Ureter (tissue), 1 donor: ENCODE measurements at places on chromosomes 5 and 9.

- no peak for DNase-seq
Observed at GRCh38 chr9:123420592-123421111, 64.7 kb downstream of the CRB2 start.

DNA sequence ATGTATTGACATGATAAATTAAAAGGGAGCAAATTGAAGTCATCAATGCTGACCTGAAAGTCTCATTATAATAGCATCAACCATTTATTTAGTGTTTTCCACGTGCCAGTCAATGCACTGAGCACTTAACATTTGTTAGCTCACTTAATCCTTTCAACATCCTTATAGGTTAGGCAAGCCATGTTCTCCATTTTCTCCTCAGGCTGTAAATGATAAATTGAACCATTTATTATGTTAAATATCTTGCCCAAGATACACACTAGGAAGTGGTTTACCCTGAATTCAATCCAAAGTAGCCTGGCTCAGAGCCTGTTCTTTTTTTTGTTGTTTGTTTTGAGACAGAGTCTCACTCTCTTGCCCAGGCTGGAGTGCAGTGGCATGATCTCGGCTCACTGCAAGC lies 25.0 kb upstream of the SNX2 start:
- DNase-seq = no peak

- DNase-seq = no peak
Observed at GRCh38 chr5:167147879-167148278, 1143.6 kb upstream of the WWC1 start.

GRCh38 chr9:19229595-19230354 lies 718 bp upstream of the DENND4C start:
- DNase-seq = no peak

- DNase-seq = no peak
Observed at GRCh38 chr9:106284296-106284695, 578.7 kb upstream of the ZNF462 start.

DNA sequence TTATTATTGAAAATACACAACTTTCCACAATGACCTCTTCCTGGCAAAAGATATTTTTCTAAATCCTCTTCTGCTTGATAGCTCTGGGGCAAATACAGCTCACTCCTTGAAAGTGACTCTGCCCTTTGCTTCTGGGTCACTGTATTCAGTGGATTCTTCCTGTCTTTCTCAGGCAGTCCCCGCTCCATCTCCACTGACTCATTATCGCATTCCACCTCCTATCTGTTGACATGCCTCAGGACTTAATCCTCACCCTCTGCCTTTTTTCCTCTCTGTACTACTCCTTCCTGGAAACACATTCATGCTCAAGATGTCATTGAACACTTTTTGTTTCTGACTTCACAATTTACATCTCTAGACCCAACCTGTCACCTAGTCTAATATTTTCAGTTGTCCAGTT lies 8.4 kb upstream of the RGS7BP start:
- no peak for DNase-seq

- no peak for DNase-seq
Observed at GRCh38 chr5:136892000-136892399, 526.7 kb upstream of the TRPC7 start.

- DNase-seq = no peak
Observed at GRCh38 chr9:98202252-98202651, 9.8 kb upstream of the CORO2A start.
